Stimulated activated CD4-positive, alpha-beta T cell treated with anti-CD3 and anti-CD28 coated beads, Interleukin-4, amount 100 ng/mL, for 1 hour (primary cell): ENCODE measurements at places on chromosomes 1 and 21.

DNA sequence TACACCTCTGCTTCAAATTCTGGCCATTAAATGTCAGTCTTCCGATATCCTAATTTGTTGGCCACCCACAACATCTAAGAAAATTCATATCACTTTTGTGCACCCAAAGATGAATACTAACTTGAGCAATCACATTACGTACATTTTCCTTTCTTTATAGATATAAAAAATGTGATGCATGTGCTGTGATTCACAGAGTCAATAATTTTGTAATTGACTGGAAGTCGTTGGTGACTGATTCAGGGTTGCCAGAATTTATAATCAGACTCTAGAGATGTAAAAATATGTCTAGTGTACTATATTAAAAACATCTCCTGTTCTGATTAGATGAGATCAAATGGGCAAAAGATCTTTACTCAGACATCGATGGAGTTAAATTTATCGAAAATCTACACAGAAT, 150.0 kb upstream of the KCTD3 start:
- DNase-seq = no peak

DNA sequence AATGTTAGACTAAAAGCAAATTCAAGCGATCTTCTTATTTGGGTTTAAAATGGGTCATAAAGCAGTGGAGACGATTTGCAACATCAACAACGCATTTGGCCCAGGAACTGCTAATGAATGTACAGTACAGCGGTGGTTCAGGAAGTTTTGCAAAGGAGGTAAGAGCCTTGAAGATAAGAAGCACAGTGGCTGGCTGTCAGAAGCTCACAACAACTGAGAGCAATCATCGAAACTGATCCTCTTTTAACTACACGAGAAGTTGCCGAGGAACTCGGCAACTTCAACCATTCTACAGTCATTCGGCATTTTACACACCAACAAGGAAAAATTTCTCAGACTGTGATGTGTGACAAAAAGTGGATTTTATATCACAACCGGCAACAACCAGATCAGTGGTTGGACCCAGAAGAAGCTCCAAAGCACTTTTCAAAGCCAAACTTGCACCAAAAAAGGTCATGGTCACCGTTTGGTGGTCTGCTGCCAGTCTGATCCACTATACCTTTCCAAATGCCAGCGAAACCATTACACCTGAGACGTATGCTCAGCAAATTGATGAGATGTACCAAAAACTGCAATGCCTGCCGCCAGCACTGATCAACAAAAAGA, 47.9 kb downstream of the ASH1L start:
- DNase-seq = no peak

DNA sequence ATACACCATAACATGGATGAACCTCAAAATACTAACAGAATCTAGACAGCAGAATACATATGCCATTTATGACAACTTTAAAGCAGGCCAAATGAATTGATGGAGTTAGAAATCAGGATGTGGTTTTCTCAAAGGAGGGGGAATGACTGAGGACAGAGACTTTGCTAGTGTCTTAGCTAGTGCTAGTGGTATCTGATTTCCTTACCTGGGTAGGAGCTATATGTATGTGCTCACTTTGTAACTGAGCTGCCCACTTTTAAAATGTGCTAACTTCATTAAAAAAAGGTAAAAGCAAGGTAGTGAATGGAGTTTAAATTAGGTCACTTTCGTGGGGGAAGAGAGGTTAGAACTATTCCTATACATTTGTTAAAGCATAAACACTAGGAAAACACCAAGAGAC, 2.6 kb downstream of the GTF2B start:
- DNase-seq = no peak

DNA sequence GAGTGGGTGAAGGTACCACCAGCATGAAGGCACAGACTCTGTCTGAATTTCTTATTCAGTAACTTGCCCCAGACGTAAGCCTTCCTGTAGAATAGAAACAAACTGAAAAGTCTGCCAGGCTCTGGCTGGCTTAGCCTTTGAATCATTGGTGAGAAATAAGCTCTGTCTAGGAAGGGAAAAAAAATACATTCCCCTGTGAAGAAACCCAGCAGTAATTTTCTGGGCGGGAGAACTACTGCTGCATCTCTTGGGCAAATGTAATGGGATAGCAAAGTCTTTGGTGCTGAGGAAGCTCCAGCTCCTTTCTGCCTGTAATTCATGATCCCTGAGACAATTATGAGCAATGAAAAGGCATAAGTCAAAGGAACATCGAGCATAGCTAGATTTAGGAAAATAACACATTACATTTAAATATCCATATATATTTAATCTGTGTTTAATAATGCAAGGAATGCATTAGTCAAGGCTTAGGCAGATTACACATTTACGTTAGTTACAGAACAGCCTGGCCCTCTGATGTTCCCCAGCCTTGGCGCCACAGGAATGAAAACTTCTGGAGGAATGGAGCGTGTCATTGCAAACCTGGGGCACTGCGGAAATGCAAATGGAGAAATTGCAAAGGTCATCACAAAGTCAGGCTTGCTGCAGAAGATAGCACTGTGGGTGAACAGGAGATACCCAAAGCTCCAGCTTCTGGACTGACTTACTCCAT, 216.3 kb upstream of the CAMK1G start:
- DNase-seq = no peak

GRCh38 chr1:106960412-106960811, 96.1 kb upstream of the PRMT6 start:
- DNase-seq = no peak

DNA sequence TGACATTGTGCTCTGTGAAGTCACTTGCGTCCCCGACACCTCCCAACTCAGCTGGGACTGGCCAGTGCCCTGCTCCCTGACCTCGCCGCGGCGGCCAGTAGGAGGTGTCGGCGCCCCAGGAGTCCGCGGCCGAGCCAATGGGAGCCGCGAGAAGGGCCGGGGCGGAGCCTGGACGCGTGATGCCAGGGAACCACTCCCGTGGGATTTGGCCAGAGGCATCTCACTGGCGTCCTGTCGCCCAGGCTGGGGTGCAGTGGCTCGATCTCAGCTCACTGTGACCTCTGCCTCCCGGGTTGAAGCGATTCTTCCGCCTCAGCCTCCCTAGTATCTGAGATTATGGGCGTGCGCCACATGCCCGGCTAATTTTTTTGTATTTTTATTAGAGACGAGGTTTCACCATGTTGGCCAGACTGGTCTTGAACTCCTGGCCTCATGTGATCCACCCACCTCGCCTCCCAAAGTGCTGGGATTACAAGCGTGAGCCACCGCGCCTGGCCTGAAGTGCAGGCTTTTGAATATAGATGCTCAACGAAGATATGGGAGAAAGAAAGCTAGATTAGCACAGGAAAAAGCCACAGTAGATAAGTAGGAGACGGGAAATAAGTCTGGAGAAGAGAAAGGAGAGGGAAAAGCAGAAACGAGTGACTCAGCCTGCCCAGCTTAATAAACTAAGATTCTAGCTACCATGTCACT, 38.0 kb downstream of the ZBTB8OS start:
- peak; percentile 42 for DNase-seq

GRCh38 chr1:45785583-45785982, 17.8 kb upstream of the MAST2 start:
- no peak for DNase-seq

DNA sequence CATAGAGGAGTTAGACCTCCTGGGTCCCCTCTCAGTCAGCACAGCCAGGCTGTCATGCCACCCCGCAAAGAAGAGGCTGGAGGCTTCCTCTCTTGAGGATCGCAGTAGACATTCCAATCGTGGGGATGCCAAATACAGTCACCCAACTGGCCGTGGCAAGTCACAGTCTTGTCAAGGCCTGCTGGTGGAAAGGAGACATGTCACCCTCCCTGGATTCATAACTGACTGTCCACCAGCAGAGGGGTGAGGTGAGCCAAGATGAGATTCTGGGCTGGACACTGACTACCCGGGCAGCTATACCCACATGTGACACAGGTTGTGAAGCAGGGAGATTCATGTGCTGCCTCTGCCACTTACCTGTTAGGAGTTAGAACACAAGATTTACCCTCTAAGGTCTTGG, 123.5 kb upstream of the NGF start:
- DNase-seq = no peak

DNA sequence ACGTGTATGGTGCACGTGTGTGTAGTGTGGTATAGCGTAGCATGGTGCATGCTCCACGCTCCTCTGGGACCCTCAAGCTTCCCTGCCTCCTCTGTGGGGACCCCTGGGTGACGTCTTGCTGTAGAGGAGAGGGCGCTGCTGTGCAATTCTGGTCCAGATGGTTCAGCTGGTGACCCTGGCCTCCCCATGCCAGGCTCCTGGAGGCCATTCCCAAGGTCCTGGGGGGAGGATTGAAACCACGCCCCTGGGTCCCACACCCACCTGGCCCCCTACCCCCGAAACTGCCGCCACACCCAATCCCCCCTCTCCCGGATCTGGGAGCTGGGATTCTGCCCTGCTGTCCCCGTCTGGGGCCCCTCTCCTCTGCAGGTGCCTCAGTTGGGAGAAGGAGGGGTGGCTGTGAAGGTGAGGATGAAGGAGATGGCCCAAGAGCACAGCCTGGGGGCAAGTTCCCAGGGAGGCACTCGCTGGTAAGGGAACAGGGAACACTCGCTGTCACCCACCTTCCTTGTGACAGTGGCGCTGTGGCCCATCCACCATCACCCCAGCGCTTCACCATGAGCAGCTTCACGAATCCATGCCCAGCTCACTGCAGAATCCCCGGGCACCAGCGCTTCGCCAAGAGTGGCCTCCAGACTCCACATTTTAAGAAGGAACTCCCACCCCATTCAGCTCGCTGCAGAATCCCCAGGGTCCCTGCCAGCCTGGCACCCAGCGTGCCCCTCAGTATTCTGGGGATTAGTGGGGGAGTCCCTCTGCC, 38.0 kb downstream of the WDR4 start:
- no peak for DNase-seq

DNA sequence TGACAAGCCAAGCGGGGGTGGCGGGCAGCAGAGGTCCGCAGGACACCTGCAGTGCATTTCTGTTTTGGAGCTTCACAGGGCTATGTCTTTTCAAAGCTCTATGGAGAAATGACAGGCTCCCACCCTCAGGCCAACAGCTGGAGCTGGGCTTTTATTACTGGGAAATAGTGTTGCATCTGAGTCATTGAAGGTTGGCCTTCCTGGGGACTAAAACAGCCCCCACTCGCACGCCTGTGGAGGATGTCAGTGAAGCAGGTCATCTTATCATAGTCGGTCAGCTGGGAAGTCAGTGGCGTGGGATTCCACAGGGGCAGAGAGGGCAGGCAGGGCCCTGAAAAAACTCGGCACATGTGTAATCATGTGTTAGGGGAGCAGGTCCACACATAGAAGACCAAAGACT, 55.3 kb downstream of the NTPCR start:
- no peak for DNase-seq

DNA sequence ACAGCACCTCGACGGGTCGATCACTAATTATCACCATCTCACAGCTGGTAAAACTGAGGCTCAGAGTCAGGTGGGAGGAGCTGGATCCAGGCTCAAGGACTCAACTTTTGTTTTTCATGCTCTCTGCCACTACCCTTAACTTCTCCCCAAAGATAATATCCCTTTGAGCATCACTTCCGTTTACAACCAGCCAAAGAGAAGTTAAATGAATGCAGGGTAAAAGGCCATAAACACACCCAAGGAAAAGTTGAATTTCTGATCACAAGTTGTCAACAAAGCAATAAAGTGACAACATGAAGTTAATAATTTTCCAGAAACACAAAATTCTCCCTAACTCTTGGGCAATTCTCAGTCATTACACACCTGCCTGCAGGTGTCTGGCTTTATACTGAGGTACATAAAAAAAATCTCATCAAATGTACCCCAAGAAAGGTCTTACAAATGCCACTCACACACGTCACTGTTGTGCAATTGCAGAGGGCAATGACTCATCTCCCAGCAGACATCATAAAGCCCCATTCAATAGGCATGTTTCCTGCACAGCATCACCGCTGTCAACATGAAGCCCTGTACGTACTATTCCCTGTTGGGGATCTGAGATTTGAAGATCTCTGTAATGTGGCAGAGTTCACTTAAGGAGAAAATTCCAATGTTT, 3.4 kb downstream of the OR2T11 start:
- DNase-seq = no peak

- peak; percentile 23 for DNase-seq
Observed at GRCh38 chr1:1033731-1034438, 14.0 kb downstream of the AGRN start.

DNA sequence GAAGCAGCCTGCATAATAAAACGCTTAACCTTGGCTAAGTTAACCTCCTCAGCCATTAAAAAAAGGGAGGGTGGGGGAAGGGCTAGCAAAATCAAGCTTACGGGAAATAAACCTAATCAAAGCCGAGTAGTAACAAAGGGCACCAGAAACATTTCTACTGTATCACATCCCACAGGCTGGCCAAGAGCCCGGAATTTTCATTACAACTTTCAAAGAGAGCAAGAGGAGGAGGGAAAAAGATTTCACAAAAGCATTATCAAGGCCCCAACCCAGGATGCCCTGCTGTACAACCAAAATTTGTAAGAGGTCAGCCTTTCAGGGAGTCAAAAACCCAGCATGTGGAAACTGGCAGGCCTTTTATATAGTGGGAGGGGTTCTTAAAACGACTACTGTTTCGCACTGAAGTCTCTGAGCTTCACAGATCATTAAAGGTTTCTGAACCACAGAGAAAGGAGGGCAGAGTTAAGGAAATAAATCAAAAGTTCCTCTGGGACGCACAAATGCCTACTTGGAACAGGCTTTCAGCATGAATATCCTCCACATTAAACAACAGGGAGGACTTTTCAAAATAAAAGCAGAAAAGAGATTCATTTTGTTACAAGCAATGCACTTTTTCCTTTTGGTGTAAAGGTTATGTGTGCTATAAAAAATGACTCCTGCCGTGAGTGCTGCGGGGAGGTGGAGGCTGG, 90.4 kb downstream of the SLC45A1 start:
- DNase-seq = no peak

- no peak for DNase-seq
Observed at GRCh38 chr1:15062479-15063099, 91.0 kb upstream of the TMEM51 start.

- DNase-seq = no peak
Observed at GRCh38 chr21:33978585-33978984, 63.0 kb upstream of the ATP5PO start.

DNA sequence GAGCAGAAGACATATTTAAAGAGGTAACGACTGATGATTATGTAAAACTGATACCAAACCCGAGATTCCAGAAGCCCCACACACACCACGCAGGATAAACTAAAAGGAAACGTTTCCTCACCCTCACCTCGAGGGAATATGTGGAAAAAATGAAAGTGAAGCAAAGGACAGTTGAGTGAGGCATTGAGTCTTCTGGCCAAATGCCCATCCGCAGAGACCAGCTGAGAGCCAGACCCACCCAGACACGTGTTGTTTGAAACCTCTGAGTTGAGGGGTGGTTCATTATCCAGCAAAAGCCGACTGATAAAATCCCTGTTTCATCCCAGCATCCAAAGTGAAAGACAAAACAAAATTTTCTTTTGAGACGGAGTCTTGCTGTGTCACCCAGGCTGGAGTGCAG, 29.6 kb upstream of the PCBP3 start:
- DNase-seq = no peak

GRCh38 chr1:41883507-41883906, 35.2 kb downstream of the HIVEP3 start:
- DNase-seq = no peak

GRCh38 chr1:101136739-101137138, 100.1 kb upstream of the S1PR1 start:
- no peak for DNase-seq
